ENCODE measurements at places on chromosomes 5 and 9.

DNA sequence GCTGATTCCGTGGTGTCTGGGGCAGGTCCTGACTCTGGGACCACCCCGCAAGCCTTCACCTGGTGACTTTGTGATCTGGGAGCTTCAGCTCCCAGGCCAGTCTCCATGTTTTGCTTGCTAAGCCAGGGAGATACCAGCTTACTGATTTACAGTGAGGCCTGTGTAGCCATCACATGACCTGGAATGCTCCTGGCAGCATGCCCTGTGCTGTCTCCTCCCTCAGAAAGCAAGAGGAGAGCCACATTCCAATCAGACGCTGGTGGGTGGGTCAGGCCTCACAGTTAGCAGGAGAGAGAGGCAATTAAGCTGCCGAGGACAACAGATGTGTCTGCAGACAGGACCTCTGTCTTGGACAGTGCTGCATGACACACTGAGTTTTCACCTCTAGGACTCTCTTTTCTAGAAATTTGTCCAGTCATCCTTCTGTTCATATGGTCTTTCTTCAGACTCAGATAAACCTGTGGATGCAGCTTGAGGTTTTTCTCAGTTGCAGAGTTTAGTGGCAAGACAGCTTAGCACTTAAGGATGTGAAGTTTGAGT, 24.4 kb upstream of the GRPEL2 start:
- DNase-seq = peak; percentile 96

DNA sequence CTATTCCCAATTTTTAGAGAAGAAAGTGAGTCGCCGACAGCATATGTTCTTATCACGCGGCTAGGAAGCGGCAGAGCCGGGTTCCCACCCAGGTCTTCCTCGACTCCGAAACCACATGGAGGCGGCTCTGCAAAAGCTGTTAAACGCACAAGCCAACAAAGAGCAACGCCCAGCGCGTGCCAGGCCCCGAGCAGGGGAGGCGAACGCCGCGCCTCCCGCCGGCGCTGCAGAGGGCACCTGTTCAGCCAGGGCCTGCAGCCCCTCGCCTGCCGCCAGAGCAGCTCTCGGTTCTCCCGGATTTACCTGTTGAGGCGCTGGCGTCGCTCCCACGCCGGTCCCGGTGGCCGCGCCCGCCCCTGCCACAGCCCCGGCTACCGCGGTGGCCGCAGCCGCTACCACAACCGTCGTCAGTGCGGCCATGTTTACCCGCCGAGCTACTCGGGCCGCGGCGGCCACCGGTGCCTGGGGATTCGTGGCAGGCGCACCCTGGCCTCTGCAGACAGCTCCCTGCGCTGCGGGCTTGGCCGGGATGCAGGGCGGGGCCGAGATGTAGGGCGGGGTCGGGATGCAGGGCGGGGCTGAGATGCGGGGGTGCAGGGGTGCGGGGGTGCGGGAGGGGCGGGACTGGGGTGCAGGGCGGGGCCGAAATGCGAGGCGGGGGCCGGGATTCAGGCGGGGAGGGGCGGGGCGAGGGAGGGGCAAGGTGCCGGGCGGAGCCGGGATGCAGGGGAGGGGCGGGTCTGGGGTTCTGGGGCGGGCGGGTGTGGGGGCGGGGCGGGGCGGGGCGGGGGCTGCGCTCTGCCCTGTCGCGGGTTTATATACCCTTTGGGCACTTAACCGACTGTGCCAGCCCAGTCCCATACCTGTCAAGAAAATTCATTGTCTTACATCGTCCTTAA, at the start of gene CCDC112:
Gene CCDC112, minus strand, starts transcription at position 531 of the 899 bp plus-strand sequence. Its CDS starts 111 bp downstream, at position 420.
- peak; percentile 64 for DNase-seq

- peak; percentile 88 for DNase-seq
These were observed 30.0 kb downstream of the TGFBR1 start for GRCh38 chr9:99134893-99135341.

DNA sequence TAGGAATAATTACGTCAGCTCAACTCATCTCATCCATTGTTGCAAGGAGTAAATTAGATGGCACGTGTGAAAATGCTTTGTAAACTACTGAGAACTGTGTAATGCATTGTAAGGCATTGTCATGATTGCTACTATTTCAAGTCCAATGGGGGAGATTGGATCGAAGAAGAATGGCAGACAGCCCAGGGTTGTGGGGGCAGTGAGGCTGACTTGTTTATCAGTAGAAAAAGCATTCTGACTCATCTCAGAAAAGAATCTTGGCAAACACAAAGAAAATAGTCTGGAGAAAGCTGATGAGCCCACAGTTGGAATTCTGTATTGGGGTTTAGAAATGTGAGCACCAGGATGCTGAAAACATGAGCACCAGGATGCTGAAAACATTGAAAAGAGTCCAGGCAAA, 28.0 kb upstream of the DAP start:
- peak; percentile 82 for DNase-seq

DNA sequence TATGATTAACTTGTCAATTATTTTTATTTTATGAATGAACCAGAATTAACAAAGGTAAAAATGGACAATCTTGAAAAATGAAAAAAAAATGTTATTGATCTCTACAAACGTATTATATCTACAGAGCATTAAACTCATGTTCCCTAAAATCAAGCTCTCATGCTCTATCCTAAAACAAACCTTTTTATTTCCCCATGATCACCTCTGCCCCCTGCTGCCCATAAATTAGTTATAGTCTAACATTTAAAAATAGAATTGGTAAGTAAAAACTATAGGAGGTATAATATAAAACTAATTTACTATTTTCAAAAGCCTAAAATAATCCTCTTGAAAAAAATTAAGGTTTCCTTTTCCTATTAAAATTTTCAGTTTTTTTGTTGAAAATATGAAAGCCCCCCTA, 168.0 kb upstream of the POU5F2 start:
- DNase-seq = no peak

GRCh38 chr9:6920041-6920440, 162.3 kb downstream of the KDM4C start:
- DNase-seq = no peak

GRCh38 chr9:136686794-136687711, at the start of gene AGPAT2:
Gene AGPAT2 (minus strand): TSS chr9:136687457. CDS start chr9:136687357, 100 bp downstream.
- DNase-seq = peak; percentile 19

DNA sequence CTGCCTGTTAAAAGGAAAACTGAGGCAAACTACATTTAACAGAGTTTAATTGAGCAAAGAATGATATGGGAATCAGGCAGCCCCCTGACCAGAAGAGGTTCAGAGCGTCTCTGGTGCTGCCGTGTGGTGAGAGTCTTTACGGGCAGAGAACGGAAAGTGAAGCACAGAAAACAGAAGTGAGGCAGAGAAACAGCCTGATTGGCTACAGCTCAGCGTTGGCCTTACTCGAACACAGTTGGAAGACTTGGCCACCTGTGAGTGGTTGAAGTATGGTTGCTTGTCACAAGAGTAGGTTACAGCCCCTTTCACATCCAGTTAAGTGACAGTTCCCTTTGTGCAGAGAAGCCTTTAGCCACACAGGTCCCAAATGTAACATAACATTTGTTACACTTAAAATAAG, 16.9 kb upstream of the FBP1 start:
- DNase-seq = peak; percentile 13

DNA sequence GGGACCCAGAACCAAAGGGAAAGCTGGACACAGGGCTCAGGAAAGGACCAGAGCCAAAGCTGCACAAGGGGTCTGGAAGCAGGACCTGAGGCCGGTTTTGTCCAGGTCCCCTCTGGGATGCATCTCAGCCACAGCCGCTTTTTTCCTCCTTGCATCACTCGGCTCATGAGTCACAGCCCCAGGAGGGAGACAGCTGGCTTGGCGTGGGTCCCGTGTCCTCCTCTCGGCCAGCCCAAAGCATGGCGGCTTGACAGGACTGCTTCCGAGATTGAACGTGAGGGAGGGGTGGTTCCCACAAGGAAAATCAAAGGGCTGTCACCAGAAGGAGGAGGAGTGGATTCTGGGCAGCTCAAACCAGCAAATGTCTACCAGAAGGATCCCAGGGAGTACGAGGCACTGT, 56.7 kb upstream of the CPLX2 start:
- peak; percentile 90 for DNase-seq

GRCh38 chr5:9721161-9721560, 91.0 kb upstream of the TAS2R1 start:
- DNase-seq = no peak

DNA sequence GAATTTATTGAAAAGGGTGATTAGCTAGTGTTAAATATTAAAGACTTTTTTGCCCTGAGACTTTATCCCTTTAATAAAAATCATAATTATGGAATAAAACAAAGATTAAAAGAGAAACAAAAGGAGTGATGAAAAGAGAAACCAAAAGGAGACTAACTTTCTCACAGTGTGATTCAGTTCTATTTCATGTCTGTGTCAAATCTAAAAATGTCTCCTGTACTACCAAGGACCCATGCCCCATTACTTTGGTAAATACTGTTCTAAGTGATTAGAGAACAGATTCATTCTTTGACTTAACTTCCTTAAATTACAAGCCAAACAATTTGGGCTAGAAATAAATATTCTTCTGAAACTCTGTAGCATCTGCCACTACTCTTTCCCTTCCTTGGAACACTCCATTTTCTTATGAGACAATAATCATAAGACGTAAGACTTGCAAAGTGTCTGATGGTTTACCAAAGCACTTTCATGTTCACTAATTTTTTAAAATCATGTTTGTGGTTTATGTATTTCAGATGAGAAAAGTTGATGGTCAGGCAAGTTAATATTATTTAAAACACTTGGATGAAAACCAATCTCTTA, 319.0 kb downstream of the EBF1 start:
- no peak for DNase-seq

GRCh38 chr5:87394411-87395165, 18.1 kb downstream of the CCNH start:
- peak; percentile 69 for DNase-seq

GRCh38 chr5:65041296-65042158, 272.8 kb downstream of the CWC27 start:
- DNase-seq = peak; percentile 75

DNA sequence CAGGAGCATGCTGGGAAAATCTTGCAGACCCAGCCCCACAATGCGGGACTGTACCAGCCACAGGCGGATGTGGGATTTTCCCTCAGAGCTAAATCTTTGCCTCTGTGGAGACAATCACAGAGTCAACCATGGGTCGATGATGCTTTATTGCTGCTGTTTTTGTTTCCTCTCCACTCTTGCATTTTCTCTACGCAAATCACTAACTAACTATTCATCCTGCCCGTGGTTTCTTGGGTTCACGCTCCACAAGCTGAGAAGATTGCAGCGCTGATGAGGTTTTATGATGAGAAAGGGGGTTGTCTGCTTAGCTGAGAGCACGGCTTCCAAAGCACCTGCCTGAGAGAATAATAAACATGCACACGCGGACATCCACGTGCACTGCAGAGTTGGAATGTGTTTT, 500.2 kb upstream of the ADAMTS16 start:
- DNase-seq = no peak

DNA sequence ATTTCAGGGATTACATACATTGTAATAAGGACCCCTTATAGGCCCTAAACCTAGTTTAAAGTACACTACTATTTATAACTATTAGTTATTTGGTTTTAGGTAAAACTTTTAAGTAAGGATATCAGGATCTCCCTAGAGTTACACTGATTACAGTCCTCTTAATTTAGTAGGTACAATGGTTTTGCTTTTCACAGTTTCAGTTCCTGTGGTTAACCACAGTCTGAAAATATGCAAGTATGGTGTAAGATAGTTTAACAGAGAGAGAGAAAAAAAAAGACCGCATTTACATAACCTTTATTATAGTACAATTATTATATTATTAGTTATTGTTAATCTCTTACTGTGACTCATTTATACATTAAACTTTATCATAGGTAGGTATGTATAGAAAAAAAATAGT, 725.3 kb upstream of the PTPRD start:
- no peak for DNase-seq

- no peak for DNase-seq
These were observed 344 bp downstream of the NEUROG1 start for GRCh38 chr5:135535420-135535819.

DNA sequence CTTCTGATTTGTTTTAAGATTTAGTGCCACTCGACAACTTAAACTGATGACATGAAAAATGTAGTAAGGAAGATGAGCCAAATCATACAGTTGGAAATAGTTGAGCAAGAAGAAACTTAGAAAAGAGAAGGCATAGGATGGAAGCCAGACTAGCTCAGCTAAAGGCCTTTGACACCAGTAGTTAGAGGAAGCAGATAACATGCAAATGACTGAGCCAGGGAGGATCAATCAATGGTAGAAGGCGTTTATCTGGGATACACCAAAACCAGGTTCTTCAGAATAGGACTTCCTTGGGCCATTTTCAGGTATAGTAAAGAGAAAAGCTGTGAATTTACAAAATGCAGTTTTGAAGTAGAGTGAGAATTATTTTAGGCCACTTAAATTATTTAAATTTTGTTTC, 3.2 kb downstream of the TDRD7 start:
- DNase-seq = no peak

GRCh38 chr9:91495450-91495849, 71.8 kb upstream of the NFIL3 start:
- peak; percentile 97 for DNase-seq

GRCh38 chr9:34623374-34624235, 3.3 kb upstream of the DCTN3 start:
- DNase-seq = no peak

DNA sequence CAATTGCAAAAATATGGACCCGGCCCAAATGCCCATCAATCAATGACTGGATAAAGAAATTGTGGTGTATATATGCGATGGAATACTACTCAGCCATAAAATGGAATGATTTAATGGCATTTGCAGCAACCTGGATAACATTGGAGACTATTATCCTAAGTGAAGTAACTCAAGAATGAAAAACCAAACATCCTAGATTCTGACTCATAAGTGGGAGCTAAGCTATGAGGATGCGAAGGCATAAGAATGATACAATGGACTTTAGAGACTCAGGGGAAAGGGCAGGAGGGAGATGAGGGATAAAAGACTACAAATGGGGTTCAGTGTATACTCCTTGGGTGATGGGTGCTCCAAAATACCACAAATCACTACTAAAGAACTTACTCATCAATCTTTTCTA, 247.6 kb upstream of the FBXL7 start:
- no peak for DNase-seq

DNA sequence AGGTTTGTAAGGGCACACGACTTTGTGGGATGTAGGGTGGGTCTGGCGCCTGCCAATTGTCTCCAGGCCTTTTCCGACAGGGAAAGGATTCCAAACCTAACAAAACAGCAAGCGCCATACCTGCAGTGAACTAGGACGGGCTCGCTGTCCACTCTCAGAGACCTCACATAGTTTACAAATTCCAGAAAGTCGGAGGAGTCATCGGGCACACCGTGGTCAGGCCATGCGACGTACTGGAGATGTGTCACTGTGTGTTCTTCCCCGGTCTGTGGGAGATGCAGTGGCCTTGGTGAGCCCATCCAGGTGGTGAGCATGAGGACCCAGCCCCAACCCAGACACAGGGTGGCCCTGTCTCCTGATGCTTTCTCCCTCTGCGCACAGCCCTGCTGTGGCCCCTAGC, 61.3 kb upstream of the EPB41L4B start:
- DNase-seq = no peak

DNA sequence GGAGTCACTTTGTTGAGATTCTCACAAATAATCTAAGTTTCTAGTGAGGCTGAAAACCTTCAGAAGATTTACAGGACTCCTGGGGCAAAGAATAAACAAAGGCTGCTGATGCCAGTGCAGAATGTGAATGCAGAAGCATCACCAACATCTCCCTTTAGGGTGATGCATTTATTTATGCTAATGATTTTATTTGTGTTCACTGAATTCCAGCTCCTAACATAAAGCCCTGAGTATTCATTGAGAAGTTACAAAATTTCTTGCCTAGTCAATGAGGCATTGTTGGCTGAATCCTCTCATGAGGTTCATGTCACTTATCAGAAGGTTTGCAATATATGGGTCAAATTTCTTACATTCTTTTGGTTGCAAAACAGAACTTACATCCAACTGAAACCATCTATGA, 70.0 kb downstream of the GRIN3A start:
- no peak for DNase-seq

Measured in fibroblast of upper back skin (primary cell).